ENCODE measurements at places on chromosomes 1 and 21.

DNA sequence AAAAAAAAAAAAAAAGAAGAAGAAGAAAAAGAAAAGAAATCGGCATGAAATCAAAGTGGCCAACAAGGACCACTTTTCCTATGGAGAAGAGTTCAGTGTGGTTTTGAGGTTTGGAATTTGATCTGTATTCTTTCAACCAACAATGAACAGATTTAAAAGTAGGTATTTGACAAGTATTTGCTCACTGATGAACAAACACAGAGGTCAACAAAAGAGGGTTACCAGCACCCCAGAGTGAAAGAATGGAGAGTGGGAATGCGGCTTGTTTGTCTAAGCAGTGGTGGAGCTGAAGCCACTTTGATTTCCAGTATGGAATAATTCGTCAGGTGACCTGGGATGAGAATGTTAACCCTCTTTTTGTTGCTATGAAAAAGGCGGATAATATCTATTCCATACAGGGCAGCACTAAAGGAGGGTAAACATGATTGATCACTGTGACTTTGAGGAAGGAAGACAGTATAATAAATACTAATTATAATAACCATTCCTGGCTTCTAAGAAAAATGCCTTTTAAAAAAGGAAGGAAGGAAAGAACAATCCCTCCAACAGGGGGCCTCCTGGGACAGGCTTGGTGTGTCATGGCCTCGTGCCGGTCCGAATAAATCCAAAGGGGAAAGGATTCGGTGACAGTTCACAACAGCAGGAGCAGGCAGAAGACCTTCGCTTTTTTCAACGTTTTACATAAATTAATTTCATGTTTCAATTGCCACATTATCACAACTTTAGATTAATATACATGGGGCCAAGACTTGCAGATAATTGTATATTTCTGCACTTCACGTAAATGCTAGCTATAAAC, 37.2 kb upstream of the SIM2 start:
- no peak for DNase-seq

GRCh38 chr1:35931446-35932157, 697 bp downstream of the AGO3 start:
- peak; percentile 9 for DNase-seq

DNA sequence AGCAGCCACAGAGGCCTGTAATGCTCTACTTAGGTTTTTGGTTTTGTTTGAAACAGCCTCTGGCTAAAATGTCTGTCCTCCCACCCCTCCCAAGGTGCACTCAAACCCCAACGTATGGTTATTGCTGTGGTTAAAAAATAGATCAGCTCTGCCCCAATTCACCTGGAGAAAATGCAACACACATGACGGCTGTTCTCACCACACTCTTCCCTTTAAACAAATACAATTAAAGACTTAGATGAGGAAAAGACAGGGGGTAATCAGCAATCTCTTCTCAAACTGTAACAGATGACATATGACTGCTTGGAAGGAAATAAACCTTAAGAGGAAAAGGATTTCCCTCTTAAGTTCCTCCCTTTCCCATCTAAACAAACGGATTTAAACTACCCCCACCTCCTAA, 6.2 kb upstream of the MTMR11 start:
- DNase-seq: no peak

- DNase-seq: no peak
Observed at GRCh38 chr1:51289676-51290488, 40.5 kb downstream of the TTC39A start.

- DNase-seq: no peak
Observed at GRCh38 chr1:15962176-15962575, 13.7 kb downstream of the ZBTB17 start.

GRCh38 chr1:214319938-214320337, 39.0 kb downstream of the SMYD2 start:
- no peak for DNase-seq

All from HS-27A (cell line).